8988T (cell line): ENCODE measurements at places on chromosomes 3 and 15.

DNA sequence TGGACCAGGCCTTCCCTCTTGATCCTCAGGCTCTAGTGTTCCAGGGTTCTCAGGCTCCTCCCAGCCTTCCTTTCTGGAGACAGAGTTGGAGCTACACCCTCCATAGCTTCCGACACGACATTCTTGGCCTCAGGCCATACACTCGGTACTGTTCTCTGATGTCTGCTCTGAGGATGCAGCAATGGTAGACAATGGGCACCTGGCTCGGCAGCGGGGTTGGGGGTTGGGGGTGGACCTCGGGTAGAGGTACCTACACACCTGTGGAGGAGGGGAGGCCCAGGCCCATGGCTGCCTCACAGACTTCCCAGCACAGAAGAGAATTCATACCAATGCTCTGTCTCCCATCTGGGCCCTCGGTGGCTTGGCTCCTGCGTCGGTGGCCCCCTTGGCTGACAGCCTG, 21.4 kb downstream of the CCDC13 start:
- no peak for DNase-seq

DNA sequence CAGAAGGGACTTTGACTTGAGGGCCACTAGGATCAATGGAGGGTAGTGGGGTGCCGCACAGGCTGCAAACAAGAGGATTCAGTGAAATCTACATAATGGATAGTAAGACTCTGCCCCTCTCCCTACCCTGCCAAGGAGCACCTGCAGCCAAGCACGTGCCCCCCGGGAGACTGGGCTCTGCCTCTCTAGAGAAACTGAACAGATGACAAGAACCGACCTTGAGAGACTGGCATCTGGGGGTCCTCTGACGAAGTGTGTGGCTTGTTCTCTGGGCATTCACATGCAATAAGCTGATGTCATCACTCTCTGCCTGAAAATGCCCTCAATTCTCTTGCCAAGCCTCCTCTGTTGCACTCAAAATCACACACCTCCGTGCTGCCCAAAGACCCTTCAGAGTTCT, 132.3 kb downstream of the FAM43A start:
- no peak for DNase-seq

- DNase-seq, result no peak
Observed at GRCh38 chr3:121436641-121437040, 109.1 kb downstream of the POLQ start.

DNA sequence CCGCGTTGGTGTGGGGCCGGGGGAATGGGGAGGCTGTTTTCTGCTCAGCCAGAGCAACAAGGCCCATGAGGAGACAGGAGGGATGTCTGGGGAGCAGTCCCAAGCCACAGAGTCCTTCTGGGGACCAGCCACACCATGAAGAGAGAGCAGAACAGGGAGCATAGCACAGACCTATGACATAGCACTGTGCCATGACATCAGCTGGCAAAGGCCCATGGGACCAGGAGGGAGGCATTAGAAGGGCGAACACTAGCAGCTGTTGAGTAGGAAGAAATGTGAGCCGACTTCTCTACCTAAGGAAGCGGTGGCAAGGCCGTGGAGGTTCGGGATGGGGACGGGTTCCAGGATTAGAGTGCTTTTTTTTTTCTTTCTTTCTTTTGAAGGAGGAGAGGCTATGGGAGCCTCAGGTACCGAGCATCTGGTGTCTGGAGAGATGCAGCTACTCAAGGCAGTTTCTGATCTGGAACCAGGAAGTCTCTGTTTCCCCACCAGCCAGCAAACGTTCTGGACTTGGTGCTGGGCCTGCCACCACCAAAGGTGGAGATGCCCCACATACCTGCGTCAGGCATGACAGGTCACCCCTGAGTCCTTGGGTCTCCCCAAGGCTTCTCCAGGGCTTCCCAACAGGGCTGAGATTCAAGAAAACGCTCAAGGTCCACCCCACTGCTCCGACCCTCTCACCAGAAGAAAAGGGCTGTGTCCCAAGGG, 77.3 kb upstream of the CGNL1 start:
- DNase-seq, result no peak

DNA sequence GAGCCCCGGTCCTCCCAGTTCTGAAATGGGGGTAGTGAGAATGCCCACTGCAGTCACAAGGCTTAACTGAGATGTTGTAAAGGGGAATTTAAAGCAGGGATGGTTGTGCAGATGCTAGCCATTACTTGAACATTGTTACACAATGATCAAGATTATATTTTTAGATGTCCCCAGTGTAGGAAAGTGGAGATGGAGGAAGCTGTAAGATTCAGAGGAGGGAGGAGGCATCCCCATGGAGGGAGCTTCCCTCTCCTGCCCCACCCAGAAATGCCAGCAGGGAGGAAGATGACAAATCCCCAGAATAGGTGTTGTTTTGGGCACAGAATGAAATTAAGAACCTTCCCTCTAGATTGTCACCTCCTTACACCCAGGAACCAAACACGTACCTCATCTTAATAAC, 46.1 kb downstream of the EFCAB12 start:
- DNase-seq, result no peak

DNA sequence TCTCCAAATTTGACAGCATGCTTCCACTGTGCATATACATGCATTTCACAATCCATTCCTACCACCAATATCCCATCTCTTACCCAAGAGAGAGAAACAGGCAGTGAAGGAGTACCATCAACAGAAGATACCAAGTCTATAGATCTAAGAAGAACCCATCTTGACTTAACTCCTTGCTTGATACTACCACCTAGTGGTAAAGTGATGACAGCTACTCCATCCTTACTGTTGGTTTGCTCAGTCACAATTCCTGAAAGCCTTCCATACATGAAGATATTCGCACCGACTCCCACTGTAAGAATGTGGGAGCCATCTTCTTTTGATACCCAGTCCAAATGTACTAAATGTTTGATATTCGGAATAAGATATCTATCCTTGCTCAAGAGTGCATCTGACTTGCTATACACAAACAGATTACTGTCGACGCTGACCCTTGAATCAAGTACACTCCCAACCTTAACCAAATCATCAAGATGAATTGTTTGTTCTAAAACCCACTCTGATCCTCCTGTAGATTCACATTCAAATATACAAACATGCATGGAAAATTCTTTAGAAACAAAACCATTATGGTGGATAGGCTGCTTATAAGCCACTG, 123.1 kb downstream of the DMXL2 start:
- peak; percentile 17 for DNase-seq

- no peak for DNase-seq
Observed at GRCh38 chr3:117788061-117788460, 1078.5 kb downstream of the TUSC7 start.

DNA sequence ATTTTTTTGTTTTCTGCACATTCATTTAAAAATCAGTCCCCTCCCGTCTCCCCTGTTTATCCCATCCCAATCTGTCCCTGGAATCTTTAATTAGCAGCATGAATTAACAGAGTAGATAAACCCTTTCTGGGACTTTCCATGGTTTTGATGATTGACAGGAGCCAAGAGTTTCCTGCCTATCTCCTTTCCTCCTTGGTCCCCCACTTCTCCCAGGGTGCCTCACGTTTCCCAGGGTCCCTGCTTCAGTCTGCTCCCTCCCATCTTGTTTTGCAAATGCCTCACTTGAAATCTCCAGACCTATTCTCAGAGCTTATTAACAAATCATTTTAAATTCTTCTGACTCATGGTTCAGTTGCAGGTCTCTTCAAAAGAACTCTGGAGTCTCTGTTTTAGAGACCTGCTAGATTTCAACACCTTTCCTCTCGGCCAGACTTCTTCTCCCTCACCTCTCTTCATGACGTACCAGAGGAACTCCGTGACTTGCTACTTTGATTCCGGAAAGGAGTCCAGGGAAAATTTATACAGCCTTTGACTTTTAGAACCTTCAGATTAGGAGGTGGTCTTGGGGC, 238.5 kb downstream of the ITPR1 start:
- DNase-seq, result no peak

- no peak for DNase-seq
Observed at GRCh38 chr3:170760174-170760526, 109.8 kb downstream of the RPL22L1 start.

DNA sequence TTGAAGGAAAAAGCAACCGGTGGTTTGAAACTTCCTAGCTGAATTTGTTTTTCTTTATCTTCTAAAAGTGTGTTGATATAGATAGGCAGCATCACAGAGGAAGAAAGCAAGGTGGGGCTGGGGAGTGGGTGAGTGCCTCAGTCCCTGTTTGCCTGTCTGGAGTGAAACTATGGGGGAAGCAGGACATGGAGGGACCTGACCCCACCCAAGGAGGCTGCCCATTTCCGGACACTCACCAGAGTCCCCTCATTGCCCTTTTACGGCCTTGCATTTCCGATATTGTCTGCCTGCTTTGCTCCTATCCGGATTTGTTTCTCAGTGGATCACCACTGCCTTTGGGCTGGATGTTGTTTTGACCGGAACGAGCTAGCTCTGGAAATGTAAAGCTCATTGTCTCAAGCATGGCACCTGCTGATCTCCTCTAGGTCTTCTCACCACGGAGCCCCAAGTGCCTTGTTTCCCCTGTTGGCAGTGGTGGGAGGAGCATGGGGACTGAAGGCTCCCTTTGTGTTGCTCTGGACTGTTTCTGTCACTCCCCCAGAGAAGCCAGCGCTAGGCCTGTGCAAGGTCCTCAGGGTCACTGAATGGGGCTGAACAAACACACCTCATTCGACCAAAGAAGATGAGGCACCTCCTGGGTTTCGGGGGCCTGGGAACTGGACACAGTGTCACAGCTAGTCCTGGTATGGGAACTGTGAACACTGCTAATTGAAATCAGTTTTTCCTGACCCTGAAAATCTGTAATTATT, 7.0 kb downstream of the CLDN11 start:
- DNase-seq, result no peak

- no peak for DNase-seq
Observed at GRCh38 chr3:124766113-124767095, 36.2 kb downstream of the UMPS start.

DNA sequence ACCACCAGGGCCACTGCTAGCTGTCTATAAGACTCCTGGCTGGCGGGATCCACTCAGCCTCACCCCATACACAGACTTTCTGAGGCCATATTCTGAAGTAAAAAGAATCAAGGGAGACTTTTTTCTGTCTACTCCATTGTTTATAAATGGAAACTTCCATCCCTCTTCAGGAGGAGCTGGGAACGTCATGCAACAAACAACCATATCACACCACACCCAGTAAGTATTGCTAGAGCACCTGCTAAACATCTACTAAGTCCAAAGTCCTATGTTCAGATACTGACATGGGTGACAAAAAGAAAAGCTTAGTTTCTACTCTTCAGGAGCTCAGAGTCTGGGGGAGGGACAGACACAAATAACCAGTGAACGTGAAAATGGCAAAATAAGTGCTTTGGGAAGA, 324.8 kb upstream of the ONECUT1 start:
- no peak for DNase-seq

GRCh38 chr3:72334681-72335457, 513.4 kb downstream of the SHQ1 start:
- DNase-seq, result no peak

- no peak for DNase-seq
Observed at GRCh38 chr15:65653801-65654521, 32.2 kb downstream of the SLC24A1 start.

GRCh38 chr15:90950676-90951075, 4.0 kb upstream of the RCCD1 start:
- no peak for DNase-seq

- DNase-seq, result no peak
Observed at GRCh38 chr3:56860351-56860750, 58.6 kb upstream of the ARHGEF3 start.

- no peak for DNase-seq
Observed at GRCh38 chr3:150243466-150243865, 164.6 kb upstream of the TSC22D2 start.

GRCh38 chr3:44232407-44232806, 9.3 kb upstream of the TOPAZ1 start:
- no peak for DNase-seq

DNA sequence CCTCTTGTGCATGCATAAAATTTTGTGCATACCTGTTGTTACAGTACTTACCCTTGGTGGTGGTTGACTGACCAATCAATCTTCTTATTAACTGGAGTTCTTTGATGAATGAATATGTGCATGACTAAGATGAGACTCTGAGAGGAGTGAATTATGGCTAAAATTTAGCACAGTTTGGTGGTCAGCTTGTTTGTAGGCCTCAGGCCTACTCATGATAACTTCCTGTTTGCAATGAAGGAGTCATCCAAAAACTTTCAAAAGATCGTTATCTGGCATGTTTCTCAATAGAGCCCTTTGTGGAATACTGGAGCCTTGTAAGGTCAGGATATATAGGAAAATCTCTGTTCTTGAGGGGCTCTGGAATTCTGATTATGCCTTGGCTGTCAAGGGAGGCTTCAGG, 66.5 kb downstream of the LEKR1 start:
- DNase-seq, result no peak

DNA sequence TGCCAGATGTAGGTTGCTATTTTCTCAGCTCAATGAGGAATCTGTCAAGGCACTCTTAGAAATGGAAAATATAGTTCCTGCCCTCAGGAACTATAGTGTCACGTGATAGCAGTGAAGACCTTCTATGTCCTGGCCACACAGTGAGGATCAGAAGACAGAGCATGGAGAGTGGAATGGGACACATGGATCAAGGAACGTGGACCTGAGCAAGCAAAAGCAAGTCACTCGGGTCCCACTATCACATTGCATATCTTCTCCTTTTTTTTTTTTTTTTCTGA, 21.2 kb downstream of the SMAD3 start:
- no peak for DNase-seq

DNA sequence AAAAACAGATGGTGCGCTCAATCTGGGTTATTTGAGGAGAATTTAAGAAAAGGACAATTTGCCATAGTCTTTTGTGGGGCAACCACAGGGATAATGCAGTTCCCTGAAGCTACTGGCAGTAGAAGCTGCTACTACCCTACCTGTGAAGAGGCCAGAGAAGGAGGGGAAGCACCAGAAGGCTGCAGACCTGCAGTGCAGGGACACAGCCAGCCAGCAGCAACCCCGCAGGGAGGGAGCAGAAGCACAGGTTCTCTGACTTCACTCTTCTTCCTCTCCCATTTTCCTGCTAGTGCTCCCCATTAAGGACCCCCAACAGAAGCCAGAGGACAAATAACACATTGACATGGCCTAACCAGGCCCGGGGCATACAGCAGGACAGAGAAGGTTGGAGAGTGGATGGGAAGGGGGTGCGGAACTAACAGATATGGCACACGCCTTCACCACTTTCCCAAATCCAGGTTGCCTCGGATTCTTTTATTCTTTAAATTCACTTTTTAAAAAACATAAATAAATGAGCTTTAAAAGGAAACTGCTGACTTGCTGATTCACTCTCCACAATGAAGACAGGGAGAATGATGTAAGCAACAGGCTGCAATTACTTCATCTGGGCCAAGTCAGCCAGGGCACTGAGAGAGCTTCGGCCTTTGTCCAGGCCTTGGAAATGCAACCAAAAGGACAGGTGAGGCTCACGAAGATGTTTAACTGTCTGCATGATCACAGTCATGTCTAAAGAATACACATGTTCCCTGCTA, 30.1 kb downstream of the POPDC2 start:
- no peak for DNase-seq
